ENCODE measurements at places on chromosomes 6 and 20.

- DNase-seq = peak; percentile 58
Observed at GRCh38 chr20:49905415-49906091, 9.8 kb downstream of the SPATA2 start.

GRCh38 chr6:46052479-46052878, 36.8 kb upstream of the CLIC5 start:
- no peak for DNase-seq

DNA sequence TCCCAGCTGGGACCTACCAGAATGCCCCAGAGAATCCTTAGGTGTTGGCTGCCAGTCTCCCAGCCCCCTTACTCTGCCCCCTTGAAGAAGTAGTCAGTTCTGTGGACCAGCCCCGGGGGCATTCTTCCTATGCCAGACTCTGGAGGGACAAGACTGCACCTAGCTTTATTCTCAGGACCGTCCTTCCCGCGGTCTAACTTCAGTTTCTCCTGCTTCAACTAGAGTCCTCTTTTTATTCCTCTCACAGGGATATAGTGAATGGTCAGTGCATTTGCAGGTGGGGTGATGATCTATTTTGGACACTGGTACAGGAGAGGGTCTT, 35.9 kb upstream of the MDFI start:
- DNase-seq = no peak

DNA sequence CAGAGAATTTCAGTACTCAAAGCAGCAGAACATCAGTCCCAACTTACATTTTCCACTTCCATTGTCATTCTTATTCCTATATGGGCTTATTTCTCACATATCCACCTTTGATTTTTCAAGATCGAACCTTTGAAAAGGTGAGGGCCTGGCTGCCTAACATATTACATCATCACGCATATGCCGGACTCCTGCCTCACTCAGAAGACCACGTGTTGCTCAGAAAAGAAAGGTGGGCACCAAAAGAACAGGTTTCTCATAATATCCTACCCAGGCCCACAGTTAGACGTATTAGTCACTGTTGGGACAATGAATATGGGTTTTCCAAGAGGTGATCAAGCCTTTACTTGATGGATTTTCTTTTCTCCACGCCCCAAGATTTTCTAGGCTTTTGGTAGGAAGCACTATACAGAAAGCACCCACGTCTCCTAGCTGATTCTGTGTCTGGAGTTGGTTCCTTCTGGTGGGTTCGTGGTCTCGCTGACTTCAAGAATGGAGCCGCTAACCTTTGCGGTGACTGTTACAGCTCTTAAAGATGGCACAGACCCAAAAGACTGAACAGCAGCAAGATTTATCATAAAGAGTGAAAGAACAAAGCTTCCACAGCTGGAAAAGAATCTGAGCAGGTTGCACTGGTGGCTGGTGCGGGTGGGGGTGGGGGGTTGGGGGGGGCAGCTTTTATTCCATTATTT, 168.9 kb downstream of the ATXN1 start:
- DNase-seq = no peak

- no peak for DNase-seq
Observed at GRCh38 chr20:36110994-36111393, 43.5 kb upstream of the EPB41L1 start.

GRCh38 chr6:96157018-96157565, 141.3 kb downstream of the FUT9 start:
- DNase-seq = no peak

DNA sequence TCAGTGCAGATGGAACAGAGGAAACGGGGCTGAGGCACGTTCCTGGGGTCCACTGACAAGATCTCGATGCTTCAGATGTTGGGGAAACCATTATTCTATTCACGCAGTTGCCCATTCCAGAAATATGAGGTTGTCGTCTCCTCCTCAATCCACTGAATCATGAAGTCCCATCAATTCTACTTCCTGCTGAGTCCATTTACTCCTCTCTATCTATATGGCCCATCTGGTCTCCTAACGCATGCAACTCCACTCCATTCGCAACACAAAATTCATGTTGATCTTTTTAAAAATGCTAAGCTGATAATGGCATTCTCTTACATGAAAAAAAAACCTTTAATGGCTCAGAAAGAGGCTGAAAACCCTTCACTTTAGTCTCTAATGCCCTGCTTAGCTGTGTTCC, 37.5 kb downstream of the MAP3K5 start:
- DNase-seq = no peak

DNA sequence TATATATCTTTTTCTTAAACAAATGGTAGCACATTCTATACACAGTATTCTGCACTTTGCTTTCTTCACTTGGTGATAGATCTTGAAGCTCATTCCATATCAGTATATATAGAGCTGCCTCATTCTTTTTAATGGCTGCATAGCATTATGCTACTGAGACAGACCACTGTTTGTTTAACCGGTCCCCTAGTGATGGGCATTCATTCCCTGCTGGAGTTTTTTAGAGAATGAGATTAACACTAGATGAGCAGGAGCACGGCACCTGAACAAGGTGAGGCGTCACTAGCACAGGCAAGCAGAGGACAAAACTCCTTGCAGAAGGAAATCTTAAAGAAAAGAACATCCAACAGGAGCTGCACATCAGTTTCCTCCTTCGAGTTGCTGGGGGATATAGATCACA, 69.6 kb downstream of the GNAS-AS1 start:
- DNase-seq = no peak

DNA sequence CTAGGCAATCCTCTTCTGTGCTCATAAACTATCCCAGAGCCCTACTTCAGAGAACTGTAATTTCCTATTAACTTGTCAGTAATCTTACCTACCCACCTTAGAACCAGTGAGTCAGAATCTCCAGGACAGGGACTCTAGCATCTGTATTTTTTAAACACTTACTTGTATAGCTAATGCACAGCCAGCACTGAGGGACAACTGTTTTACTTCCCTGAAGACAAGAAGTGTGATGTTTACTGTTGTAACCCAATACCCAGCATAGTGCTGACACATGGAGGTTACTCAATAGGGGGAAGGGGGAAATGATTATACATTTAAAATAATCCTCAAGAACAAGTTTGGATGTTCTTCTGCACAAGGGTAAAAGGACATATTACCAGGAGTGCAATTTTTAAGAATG, 130.8 kb downstream of the BTBD9 start:
- no peak for DNase-seq
